ENCODE measurements at places on chromosomes 3 and 15.

- no peak for DNase-seq
Observed at GRCh38 chr15:33114374-33114717, 80.2 kb downstream of the FMN1 start.

DNA sequence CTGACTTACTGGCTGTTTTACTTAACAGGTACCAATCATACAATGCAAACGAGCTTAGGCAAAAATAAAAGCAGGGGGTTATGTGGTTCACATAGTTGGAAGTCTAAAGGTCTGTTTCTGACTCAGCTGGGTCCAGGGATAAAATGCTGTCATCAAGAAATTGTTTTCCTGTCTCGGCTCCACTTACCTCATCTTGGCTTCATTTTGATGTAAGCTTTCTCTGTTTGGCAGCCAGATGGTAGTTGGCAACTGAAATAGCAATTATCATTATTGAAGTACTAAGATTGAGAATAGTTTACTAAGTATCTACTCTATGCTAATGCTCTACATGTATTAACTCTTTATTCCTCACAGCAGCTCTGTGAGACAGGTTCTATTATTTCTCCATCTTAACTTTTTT is 36.8 kb upstream of the CNTN3 start:
- DNase-seq, result no peak

DNA sequence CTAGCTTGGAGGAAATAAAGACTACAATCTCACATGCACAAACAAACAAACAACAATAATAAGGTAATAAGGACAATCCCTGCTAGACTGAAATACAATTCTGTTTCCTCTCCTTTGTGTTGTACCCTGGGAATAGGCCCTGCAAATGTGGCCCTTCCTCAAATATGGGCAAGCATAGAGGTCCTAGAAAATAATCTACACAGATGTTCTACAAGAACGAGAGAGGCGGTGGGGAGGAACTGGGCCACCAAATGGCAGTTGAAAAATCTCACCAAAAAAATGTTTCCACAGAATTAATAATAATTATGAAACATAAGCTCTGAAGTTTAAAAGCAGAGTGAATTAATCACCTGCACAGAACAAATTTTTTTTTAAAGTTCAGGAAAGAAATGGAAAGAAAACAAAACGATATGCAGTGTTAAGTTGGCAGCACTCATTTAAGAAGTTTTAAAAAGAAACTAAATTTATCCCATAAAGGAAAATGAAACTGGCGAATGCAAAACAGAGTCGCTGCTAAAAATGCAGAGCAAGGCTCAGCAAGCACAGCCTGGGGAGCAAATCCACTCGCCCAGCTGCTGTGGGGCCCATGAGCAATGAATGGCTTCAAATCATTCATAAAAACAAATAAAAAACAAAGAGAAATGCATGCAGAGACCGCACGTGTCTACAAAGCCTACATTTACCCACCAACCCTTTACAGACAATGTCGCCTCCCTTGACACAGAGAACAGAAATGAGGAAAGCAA is 475.4 kb downstream of the OCA2 start:
- no peak for DNase-seq

- no peak for DNase-seq
Observed at GRCh38 chr3:42130329-42131070, 39.3 kb downstream of the TRAK1 start.

DNA sequence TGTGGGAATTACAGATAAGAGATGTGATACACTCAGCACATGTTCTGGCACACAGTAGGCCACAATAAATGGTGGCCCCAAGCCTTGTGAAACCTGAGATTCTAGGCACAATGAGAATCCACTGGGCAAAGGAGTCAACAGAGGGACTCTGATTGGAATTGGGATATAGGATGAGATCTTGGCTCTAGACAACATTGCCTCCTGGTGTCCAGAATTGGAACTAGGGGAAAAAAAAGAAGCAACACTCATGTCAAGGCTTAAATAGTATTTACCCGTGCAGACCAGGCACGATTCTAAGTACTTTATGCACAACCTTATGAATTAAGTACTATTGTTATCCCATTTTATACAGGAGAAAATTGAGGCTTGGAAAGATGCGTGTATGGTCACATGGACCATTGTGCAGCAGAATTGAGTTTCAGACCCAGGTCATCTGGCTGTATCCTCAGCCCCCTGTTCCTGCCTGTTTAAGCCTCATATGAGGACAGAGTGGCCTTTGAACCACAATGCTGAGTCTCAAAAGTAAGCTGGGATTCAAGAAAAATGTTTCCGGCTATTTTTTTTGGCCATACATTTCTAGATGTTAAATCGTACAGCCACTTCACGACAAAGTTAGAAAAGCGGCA is 124.8 kb downstream of the SV2B start:
- DNase-seq, result peak; percentile 13

DNA sequence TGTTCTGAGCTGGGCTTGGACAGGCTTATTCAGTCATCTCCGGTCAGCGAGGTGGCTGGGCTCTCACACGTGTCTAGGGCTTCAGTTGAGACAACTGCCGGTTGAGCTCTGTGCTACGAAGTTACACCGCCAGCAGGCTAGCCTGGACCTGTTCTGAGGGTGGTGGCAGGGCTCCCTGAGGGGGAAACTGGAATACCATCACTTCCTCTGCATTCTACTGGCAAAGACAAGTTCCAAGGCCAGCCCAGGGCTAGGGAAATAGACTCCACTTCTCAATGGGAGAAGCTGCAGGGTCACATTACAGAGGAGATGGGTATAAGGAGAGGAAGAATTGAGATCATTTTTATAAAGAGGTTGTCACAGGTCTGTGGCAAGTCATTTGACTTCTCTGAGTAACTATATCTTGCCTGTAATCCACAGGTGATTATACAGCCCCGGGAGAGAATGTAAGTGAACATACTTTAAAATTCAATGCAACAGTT is 106.8 kb upstream of the IL12A start:
- DNase-seq, result no peak

GRCh38 chr3:171021377-171021776 is 5.1 kb downstream of the SLC2A2 start:
- DNase-seq, result no peak

- DNase-seq, result peak; percentile 71
Observed at GRCh38 chr15:75640483-75641178, 607 bp upstream of the IMP3 start.

DNA sequence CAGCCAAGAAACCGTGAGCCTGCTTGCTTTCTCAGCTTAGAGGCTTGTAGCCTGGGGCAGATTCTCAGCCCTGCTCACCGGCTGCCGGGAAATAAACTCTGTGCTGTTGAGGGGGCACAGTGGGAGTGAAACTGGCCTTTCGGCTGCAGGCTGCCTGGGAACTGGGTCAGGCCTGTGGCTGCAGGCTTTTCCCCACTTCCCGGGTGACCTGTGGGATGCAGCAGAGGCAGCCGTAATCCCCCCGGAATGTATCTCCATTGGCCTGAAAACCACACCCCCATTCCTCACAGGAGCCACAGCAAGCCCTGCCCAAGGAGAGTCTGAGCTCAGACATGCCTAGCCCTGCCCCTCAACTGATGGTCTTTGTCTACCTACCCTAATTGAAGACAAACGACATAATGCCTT is 110.9 kb downstream of the STXBP5L start:
- no peak for DNase-seq

- DNase-seq, result no peak
Observed at GRCh38 chr3:10006762-10007090, 19.5 kb upstream of the FANCD2 start.

- DNase-seq, result no peak
Observed at GRCh38 chr3:189586941-189587663, 44.1 kb upstream of the TP63 start.

DNA sequence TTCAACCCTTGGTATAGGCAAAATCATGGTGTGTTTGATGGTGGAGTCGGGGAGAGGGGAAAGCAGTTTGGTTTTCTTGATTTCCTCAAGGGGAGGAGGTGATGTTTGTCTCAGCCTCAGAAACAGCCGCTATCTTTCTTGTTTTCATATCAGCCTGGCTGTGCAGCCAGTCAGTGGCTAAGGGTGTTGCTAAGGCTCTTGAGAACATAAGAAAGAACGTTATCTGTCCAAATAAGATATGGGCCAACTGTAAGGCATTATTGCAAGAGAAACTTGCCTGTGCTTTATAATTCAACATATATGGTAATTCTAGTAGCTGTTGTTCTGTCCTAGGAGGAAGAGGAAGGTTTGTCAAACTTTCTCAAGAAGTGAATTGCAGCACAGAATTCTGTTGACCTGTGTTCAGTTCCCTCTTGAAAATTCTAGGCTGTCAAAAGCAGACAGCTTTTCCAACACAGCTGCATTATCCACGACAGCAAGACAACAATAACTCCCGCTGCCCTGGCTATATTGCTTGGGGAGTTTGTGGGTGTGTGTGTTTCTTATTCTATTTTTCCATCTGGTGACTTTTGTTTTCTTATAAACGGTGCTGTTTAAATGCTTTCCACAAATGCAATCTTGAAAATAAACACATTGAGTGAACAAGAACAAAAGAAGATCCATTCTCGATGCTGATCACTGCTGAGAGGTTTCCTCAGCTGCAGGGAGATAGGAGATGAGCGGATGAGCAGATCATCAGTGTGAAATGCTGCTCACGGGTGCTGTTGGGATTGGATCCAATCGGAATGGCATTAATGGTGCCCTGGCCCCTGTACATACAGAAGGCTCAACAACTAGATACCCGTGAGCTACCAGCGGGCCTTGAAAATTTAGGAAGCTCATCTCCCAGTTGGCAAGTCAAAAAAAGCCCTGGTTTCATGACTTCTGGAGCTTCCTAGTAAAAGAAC is 90.8 kb upstream of the TNFAIP8L3 start:
- no peak for DNase-seq

GRCh38 chr15:52086011-52086786 is 26.4 kb downstream of the BCL2L10 start:
- DNase-seq, result no peak

DNA sequence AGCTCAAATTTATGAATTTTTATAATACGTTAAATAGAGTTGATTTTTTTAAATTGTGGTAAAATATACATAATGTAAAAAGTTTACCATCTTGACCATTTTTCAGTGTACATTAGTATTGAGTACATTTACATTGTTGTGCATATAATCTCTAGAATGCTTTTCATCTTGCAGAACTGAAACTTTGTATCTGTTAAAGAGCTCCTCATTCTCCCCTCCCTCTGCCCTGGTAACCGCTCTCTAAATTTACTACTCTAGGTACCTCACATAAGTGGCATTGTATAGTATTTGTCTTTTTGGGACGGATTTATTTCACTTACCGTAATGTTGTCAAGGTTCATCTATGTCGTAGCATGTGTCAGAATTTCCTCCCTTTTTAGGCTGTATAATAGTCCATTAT is 13.6 kb downstream of the TBC1D23 start:
- no peak for DNase-seq

GRCh38 chr3:86929046-86929445 is 61.9 kb downstream of the VGLL3 start:
- no peak for DNase-seq

- DNase-seq, result no peak
Observed at GRCh38 chr3:41652931-41653330, 309.0 kb downstream of the ULK4 start.

GRCh38 chr3:182824957-182825356 is 31.7 kb downstream of the ATP11B start:
- no peak for DNase-seq

GRCh38 chr15:63718590-63719035 is 115.1 kb downstream of the HERC1 start:
- DNase-seq, result no peak

DNA sequence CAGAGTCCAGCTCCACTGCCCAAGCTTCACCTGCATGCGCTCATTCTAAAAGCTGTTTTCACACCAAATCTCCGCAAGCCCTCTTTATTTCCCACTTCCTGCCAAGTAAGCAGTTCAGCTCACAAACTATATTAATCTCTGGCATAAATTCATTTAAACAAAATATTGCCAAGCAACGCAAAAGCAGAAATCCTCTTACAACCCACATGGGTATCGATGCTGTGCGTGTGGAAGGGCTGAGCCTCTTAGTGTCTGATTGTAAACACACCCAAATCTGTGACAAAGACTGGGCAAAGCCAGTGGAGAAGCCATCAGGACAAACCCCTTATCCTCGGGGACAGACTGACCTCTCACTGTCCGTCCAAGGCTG is 124.3 kb upstream of the ATP2B2 start:
- DNase-seq, result no peak

- DNase-seq, result no peak
Observed at GRCh38 chr15:44485880-44486279, 51.1 kb upstream of the EIF3J start.

DNA sequence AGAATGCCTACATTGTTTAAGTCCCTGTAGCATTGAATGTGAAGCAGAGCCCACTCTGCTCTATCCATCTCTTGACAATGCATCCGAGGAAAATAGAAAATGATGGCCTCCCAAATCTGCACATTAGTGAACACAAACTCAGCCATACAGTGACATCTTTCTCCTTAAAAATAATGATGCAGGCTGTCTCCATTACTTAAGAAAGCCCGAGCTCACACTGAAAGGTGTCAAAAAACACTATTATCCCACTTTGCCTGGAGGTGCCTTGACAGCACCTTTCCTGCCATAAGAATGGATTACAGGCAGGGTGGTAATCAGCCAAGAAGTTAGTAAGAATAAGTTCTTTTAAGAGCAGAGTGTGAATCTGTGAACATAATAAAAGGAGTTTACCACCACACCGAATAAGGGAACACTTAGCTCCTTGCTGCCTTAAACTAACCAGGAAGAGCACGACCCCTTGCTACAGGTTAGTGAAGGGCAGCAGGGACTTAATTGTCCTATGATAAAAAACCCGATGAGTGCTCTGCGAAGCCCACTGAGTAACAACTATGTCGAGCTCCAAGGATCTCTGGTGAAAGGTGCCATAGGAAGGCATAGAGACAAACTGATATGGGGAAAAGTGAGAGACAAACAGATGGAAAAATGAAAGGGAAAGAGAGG is 123.2 kb upstream of the TUSC7 start:
- DNase-seq, result no peak

GRCh38 chr15:96358001-96358801 is 27.7 kb downstream of the NR2F2 start:
- no peak for DNase-seq

DNA sequence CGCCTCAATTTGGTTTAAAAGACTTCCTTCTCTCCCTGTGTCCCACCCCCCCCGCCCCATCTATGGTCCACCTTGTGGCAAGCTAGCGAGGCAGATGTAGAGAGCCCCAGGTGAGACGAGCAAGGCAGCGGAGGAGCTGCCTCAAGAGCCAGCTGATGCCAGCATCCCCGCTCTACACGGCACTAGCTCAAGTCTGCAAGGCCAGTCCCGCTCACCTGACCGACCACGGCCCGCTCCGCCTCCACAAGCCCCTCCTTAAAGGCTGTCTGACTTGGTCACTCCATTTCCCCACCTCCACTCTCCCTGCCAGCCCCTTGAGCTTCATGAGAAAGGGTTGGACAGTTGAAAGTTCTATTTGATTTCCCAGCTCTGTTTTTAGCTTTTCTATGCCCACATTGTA is 56.2 kb upstream of the IGF1R start:
- DNase-seq, result no peak

GRCh38 chr15:95326431-95327182 is 1003.9 kb upstream of the NR2F2 start:
- no peak for DNase-seq

- DNase-seq, result no peak
Observed at GRCh38 chr15:47299846-47300434, 417.4 kb upstream of the SEMA6D start.
